Activated CD4-positive, alpha-beta T cell treated with anti-CD3 and anti-CD28 coated beads, Interleukin-2, Interleukin-6, amounts not matched to agents 100 ng/mL and 50 ng/mL, durations not matched to agents 16 hours and 8 hours (primary cell): ENCODE measurements at places on chromosomes 1 and 21.

DNA sequence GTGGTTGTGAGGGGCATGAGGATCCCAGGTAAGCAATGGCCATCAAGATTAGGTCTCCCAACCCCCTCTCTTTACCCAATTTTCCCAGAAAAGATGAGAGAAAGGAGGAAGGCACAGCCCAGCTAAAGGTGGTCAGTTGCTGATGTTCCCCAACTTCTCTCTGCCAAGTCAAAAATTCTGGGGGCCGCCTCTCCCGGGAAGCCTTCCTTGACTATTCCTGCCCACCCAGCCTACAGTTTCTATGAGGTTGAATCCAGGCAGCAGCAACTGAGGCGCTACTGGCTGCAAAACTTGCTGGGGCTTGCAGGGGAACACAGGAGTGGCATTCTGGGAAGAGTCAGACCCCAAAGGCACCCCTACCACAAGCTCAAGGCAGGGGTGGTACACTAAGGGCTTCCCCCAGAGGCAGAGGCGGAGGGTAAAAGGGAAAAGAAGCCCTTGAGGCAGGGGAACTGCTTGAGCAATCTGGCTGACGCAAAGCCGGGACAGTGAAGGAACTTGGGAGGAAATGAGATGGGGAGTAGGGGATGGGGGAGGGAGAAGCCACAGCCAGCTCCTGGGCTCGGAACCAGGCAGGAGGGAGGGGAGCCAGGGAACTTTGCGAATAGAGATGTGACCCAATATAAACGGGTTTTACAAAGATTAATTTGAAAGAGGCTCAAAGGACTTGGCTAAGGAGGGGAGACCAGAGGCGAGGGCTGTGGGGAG lies 31.2 kb downstream of the SDC3 start:
- no peak for DNase-seq

DNA sequence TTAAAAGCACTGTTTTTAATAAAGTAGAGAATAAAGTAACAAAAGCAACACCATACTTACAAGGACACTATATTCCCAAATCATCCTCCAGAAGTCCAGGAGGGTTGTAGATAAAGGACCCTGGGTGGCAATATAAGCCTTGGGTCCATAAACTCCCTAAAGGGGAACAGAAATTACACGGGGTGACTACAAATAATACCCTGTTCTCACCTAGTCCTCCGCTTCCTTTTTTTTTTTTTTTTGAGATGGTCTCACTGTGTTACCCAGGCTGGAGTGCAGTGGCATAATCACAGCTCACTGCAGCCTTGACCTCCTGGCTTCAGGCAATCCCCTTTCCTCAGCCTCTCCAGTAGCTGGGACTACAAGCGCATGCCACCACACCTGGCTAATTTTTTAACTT lies 13.1 kb downstream of the PTPN22 start:
- no peak for DNase-seq

GRCh38 chr1:19138958-19139581 lies 71.0 kb downstream of the UBR4 start:
- DNase-seq, result no peak

DNA sequence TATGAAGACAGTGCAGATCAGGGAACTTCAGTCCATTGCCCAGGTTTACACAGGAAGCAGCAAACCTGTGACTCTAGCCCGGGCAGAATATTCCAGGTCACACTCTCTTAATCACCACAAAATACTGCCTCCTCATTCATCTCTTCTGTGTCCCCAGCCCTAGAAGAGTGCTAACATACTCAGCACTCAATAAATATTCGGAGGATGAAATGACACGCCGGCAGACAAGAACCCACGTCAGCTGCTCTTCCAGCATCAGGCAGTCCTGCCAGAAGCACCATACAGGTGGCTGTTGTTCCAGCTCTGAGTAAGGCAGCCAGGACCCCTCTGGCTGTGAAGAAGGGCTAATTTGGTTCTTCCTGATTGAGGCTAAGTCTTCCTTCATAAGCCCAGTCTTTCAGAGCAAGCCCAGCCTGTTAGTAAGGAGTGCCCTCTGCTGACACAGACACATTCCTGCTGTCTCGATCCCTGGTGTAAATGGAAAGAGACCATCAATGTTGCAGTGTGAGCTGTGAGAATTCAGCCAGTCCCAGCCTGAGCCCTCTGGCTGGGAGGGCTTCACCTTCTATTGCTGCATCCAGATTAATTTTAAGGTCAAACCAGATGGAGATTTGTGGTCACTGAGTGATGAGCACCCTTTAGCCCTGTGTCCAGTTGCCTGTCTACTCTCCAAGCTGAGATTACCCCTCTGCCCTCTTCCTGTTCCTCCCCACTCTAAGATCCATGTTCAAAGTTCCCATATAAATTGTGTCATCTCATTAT lies 45.0 kb upstream of the KIRREL1 start:
- DNase-seq, result peak; percentile 5

DNA sequence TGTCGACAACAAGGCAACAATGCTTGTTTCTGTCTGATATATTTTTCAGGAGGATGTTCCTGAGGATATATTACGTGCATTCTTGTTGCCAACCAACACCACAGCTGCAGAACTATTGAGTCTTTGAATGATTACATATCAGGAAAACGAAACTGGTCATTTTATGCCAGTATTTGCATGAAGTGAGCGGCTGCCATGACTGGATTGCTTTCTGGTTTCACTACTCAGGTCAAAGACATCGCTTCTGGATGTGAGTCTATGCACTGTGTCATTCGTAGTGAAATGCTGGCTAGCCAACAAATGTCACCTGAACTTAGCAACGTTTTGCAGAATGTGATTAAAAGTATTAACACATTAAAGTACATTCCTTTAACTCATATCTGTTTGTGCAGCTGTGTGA lies 35.8 kb upstream of the OLFM3 start:
- DNase-seq, result no peak

- DNase-seq, result peak; percentile 35
Measured at GRCh38 chr1:67213164-67213563, 46.9 kb downstream of the IL23R start.

GRCh38 chr1:99122039-99122438 lies 117.4 kb upstream of the PLPPR5 start:
- DNase-seq, result no peak

DNA sequence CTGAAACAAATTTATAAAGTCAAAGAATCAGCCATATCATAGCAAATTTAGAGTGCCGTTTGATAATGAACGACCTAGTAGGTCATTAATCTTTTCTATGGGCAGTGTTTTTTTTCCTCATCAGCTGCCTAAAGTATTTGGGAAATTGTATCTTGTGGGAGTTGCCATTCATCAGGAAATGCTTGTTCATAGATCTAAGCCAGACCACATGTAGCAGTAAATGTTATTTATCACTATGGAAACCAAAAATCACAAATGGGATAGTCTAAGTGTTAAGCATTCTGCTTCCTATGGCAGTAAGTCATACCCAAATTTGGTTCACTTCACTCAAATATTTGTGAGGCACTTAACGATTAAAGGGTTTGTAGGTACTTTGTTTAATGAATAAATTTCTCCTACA lies 52.9 kb downstream of the LRRC8D start:
- DNase-seq, result no peak

- DNase-seq, result no peak
Measured at GRCh38 chr1:203701606-203702005, 63.4 kb upstream of the LAX1 start.

DNA sequence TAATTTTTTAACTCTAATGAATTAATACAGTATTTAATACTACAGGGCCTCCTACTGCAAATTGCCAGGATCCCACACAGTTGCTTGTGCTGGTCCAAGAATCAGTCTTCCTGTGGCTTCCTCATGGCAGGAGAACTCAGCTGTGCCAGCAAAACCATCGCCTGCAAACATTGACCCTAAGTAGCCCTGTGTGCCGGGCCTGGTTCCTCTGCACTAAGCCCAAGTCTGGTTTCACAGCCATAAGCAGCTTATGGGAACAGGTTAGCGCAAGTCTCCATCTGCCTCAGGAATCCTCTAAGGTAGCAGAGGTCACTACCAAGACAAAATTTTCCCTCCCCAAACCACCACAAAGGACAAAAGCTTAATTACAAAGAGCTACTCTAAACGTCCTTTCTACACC lies 216.6 kb downstream of the PLA2G4A start:
- no peak for DNase-seq

GRCh38 chr1:4328402-4329071 lies 325.9 kb upstream of the AJAP1 start:
- DNase-seq, result no peak

- no peak for DNase-seq
Measured at GRCh38 chr1:172185211-172185610, 235.3 kb upstream of the C1orf105 start.

GRCh38 chr21:42411197-42411869 lies 7.6 kb downstream of the UBASH3A start:
- peak; percentile 58 for DNase-seq

DNA sequence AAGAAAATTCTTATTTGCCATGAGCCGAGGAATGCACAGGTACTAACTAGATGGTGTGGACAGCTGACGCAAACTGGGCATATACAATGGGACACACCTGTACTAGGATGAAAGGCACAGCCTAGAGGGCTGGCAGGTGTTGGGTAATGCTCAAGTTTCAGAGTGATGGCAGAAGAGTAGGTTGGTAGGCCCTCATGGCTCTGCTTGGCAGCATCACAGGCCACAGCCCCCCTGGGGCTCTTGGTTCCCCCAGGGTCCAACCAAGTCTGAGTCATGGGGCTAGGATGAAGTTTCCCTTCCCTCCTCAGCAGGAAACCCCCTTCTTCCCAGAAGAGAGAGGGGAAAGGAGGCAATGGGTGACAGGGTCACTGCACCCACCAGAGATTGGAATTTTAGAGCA lies 35.2 kb downstream of the SPEN start:
- DNase-seq, result no peak

GRCh38 chr21:28421716-28422524 lies 570.8 kb downstream of the LTN1 start:
- no peak for DNase-seq

DNA sequence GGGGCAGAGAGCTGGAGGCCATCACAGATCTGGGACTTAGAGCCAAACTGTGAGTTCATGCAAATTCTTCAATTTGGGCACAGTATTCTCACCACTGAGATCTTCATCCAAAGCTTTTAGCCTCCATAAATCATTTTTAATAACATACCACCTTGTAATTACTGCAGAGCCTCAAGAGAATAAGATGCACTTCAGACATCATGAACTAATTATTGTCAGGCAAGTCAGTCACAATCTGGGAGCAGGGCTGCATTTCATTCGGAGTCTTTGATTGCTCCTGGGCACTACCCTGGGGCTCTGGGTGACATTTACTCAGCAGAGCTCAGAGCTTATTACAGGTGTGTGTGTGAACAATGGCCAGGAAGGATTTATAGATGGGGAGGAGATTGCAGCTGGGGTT lies 623.7 kb downstream of the PTPRU start:
- no peak for DNase-seq

DNA sequence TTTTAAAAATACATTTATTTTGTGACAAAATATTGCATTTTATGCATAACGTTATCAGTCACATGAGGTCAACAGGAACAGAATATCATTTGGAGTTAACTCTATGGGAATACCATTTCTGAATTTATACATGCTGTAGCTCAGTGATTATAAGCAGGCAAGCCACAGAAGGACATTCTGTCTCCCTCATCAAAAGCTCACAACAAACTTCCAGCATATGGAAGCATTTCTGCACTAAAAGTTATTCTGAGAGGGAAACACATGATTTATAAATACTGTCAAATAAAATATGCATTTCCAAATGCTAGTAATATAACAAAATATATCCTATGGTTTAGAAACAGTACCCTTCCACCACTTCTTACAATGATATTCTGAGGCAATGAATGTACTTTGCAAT lies 854.1 kb upstream of the B3GALT2 start:
- DNase-seq, result no peak

- no peak for DNase-seq
Measured at GRCh38 chr1:30783256-30783915, 25.8 kb upstream of the LAPTM5 start.

GRCh38 chr1:118785246-118785645 lies 202.9 kb downstream of the TBX15 start:
- no peak for DNase-seq

DNA sequence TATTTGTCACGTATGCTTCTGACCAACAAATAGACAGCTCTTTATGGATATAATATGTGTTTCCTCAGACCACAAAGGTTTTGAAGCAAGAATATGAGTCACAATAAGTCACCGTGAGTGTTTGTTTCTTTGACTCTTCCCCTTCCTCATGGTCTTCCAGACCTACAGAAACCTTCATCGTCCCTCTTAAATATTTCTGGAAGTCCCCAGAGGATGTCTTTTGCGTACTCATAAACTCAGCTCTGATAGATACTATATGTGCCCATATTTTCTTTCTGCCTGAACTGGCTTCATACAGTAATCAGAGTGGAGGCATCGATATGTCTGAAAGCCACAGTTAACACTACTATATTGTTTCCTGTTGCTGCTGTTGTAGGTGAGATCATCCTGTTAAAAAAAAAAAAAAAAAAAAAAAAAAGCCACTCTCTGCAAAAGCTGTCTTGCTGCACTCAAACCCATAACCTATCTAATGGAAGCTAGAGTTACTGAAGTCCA lies 38.4 kb downstream of the ADAMTS1 start:
- DNase-seq, result no peak

GRCh38 chr1:239543873-239544272 lies 157.5 kb downstream of the CHRM3 start:
- no peak for DNase-seq

DNA sequence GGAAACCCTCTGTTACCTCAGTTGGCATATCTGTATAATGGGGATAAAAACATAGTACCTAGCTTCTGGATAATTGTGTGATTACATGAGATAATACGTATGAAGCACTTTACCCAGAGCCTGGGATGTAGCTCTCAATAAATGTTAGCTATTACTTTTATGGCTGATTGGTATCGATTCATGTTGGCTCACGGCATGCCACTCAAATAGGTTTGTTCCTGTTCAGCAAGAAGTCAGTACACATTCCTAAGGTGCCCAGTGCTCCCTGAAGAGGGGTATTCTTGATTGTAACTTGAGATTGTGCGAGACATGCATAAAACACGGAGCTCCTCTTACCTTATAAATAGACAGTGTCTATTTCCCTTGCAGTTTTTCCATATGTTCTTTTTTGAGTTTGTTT lies 78.5 kb upstream of the GALNT2 start:
- no peak for DNase-seq

- peak; percentile 78 for DNase-seq
Measured at GRCh38 chr21:41559658-41560631, 52.0 kb upstream of the TMPRSS2 start.

- DNase-seq, result peak; percentile 29
Measured at GRCh38 chr1:159889821-159890252, 10.1 kb downstream of the CFAP45 start.

- DNase-seq, result no peak
Measured at GRCh38 chr1:240351690-240352089, 260.0 kb downstream of the FMN2 start.
